ENCODE measurements at places on chromosomes 4 and X.
A peak's percentile ranks its signal among the peaks of the same experiment; 100 is the strongest.

DNA sequence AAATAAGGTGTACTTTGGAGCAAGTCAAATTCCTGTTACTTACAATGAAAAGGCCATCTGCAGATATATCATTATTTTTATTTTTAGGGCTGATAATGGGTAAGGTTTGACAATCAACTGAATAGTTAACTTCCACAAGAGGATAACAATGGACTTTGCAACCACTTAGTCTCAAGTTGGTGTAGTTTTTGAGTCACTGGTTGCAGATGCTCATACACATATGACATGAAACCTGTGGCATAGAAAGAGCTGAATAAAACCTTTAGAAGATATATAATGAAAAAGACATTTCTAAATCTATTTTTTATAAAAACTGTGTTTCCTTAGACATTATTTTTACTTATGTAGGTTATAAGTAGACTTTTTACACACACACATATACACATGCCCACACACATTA, 2110.9 kb downstream of the PCDH7 start:
- DNase-seq = no peak

DNA sequence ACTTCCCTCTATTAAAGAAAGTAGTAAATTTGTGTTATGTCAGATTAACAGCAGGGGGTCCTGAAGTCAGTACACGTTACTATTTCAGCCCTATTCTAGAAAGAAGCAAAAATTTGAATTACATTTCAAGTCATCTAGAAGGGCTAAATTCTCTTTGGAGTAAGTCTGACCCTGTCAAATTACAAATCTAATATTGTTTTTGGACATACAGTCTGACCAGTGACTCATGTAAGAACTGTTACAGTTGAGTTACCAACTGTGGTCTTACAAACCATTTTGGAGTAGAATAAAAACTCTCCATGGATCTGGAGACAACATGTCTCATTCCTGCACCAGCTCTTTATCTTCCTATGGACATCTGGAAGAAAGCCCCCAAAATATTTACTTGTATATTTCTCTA, 36.0 kb upstream of the GYPA start:
- no peak for DNase-seq

- DNase-seq = no peak
Observed at GRCh38 chr4:103095080-103095479, 4.6 kb downstream of the BDH2 start.

GRCh38 chr4:98996056-98996764, 689 bp downstream of the METAP1 start:
- peak; percentile 29 for DNase-seq
